K562 (cell line): ENCODE measurements at places on chromosomes 13 and 19. TPM values are rescaled to one million over a fixed set of nuclear protein-coding genes. Genes with fewer than 3 reads are reported as not detected.

GRCh38 chr13:78976696-78977095, 317.7 kb upstream of the OBI1 start:
- no peaks in the 10 kb centered on the region for H3K27me3 ChIP-seq
- no peaks in the 10 kb centered on the region for H3K4me1 ChIP-seq
- DNase-seq: no peak
- no peak overlapping the region for H3K27ac ChIP-seq

- no peak overlapping the region for H3K27ac ChIP-seq
- H3K36me3 ChIP-seq: no peaks in the 10 kb centered on the region
- no peaks in the 10 kb centered on the region for H3K27me3 ChIP-seq
- H3K4me3 ChIP-seq: no peak overlapping the region
- no peaks in the 10 kb centered on the region for H3K4me1 ChIP-seq
Observed at GRCh38 chr13:106520251-106521054, 15.0 kb downstream of the EFNB2 start.

- peak overlapping the region; percentile 92 for H3K27ac ChIP-seq
- peak overlapping the region; percentile 50 for H3K4me3 ChIP-seq
- DNase-seq: peak; percentile 26
- H3K4me1 ChIP-seq: peaks cover 11% of the 10 kb centered on the region
Observed at GRCh38 chr13:32314271-32315237, 609 bp downstream of the ZAR1L start.

- peak overlapping the region; percentile 67 for H3K4me3 ChIP-seq
- H3K4me1 ChIP-seq: peaks cover 14% of the 10 kb centered on the region
- H3K36me3 ChIP-seq: peaks cover 43% of the 10 kb centered on the region; the same call in 2 of the 3 replicates
Observed at GRCh38 chr19:57280962-57281400, 696 bp downstream of the ZNF460 start.

- no peak overlapping the region for H3K4me3 ChIP-seq
- peaks cover 3% of the 10 kb centered on the region for H3K4me1 ChIP-seq
- H3K27me3 ChIP-seq: peaks cover 8% of the 10 kb centered on the region; the same call in 1 of the 2 replicates
- no peaks in the 10 kb centered on the region for H3K36me3 ChIP-seq
- no peak for DNase-seq
Observed at GRCh38 chr13:27822873-27823311, 30.6 kb downstream of the GSX1 start.

DNA sequence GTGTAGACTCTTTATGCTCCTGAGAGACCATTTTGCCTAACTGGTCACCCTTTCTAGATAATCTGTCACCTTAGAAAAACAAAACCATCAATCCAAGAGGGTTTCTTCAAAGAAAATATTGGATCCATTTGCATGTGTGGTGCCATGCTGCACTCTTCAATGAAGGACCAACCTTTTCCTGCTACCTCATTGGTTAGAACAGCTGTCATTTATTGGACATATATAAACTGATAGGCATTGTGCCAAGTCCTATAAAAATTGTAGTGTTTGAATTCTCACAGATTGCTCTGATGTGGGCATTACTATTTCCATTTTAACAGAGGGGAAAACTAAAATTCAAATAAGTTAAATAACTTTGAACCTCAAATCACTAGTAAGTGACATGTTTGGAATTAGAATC, 333.2 kb downstream of the MYO16 start:
- no peak for DNase-seq
- H3K36me3 ChIP-seq: peaks cover 2% of the 10 kb centered on the region; the same call in 1 of the 3 replicates
- no peaks in the 10 kb centered on the region for H3K4me1 ChIP-seq

The ZNF442 gene
- total RNA-seq: 3.4 and 4.1 TPM in 2 replicates

The LGALS4 gene
- 1.1 and 1.8 TPM in 2 replicates for total RNA-seq

The NLRP7 gene
- 0.18 TPM in 1 of 2 replicates, not detected in the other for total RNA-seq
